CD4-positive, alpha-beta T cell treated with Interleukin-17A for 1 hour (primary cell): ENCODE measurements at places on chromosomes 6 and 20.
A peak's percentile ranks its signal among the peaks of the same experiment; 100 is the strongest.

GRCh38 chr6:88124925-88125557 lies 41.1 kb downstream of the CNR1 start:
- no peak for DNase-seq

GRCh38 chr6:31529329-31530150 lies 778 bp downstream of the MCCD1 start:
- DNase-seq: no peak

DNA sequence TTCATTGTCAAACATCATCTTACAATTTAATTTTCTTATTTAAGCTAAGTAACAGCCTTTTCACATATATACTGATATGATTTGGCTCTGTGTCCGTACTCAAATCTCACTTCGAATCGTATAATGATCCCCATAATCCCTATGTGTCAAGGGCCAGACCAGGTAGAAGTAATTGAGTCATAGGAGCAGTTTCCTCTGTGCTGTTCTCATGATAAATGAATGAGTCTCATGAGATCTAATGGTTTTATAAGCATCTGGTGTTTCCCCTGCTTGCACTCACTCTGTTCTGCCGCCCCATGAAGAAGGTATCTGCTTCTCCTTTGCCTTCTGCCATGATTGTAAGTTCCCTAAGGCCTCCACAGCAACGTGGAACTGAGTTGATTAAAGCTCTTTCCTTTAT lies 25.1 kb upstream of the CMTR1 start:
- DNase-seq: no peak

DNA sequence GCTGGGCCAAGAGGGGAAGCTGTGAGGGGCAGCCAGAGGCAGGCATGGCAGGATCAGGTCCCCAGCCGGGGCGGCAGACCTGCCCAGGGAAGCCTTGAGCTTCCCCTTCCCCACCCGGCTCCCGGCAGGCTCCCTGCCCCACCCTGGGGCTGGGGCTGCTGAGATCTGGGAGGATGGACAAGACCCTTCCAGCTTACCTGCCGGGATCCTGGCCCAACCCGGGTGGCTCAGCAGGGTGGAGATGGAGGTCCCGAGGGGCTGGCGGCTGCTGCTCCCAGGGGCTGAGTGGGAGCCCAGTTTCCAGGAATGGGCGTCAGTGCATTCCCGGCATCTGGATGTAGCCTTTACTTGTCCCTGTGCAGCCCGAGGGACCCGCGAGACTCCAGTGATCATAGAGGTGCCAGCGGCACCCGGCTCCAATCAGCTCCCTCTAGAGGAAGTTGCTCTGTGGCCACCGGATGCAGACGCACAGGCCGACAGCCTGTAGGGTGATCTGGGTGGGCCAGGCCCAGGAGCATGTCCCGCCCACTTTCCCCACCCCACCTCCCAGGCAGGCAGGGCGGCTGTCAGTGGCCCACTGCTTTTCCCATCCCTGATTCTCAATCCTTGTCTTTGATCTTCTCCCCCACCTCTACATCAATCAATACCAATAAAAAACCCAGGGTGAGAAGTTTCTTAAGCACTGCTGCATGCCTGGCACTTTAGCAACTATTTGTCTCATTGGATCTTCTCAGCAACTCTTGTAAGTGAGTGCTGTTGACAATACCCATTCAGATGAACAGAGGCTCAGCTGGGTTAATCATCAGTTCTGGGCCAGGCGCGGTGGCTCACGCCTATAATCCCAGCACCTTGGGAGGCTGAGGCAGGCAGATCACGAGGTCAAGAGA lies at the start of gene BAK1:
TSS of gene BAK1 (minus strand) at position 449 of the 887 bp plus-strand sequence. CDS start 2,672 bp downstream, outside the sequence.
- DNase-seq: peak; percentile 88

- DNase-seq: no peak
These were observed 54.5 kb upstream of the TAGAP start for GRCh38 chr6:159099276-159099675.

GRCh38 chr20:59391975-59392374 lies 91.6 kb downstream of the EDN3 start:
- DNase-seq: no peak

- DNase-seq: peak; percentile 94
These were observed 124.6 kb upstream of the BTN3A2 start for GRCh38 chr6:26240157-26241032.
